ENCODE measurements at places on chromosomes 1 and 21.

DNA sequence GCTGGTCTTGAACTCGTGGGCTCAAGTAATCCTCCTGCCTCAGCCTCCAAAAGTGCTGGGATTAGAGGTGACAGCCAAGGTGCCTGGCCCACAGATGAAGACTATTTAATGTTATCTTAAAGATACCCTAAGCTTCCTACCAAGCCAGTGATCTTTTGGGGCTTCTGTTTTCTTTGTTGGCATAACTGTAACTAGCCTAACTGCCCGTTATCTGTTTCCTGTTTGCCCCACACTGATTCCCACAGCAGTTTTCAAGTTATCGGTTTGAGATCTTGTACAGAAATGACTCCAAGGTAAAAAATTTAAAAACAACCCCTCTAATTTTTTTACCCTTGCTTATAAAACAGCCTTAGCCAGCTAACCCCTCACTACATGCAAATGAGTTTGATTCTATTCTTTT is 12.4 kb downstream of the SELL start:
- DNase-seq: no peak

GRCh38 chr1:199867601-199868000 is 159.9 kb upstream of the NR5A2 start:
- DNase-seq: no peak

DNA sequence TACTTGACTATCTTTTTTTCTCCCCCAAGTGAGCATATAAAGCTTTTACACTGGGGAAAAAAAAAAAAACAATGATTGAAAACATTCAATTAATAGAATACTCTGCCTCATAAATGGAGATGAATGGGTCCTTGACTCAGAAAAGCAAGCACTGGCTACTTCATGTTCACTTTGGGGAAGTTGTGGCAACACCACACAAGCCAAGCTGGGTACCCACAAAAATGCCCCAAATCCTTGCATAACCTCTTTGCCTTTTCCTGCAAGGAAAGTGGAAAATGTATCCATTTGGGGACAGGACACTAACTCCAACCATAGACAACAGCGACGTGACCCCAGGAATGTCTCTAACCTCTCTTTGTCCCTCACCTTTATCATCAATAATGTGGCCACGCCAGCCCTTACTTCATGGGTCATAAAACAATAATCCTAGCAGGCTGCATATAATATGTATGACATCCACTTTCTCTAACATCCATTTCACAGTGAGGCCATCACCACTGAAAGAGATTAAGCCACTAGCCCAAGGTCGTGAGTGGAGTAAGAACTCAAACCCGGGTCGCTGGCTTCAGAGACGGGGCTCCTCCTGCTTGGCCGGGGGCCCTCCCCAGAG is 2.3 kb downstream of the ECE1 start:
- DNase-seq: no peak

DNA sequence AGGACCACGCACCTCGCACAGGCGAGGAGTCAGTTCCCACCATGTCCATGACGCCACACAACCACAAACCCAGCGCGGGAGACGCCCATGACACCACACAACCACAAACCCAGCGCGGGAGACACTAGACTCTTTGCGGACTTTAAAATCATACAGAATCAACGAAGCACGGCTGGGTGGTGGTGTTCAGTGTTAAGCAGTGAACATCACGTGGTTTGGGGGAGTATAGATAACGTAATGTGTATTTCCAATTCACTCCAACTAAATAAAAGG is 19.2 kb downstream of the PTTG1IP start:
- no peak for DNase-seq

GRCh38 chr1:56686169-56686568 is 41.1 kb downstream of the PRKAA2 start:
- DNase-seq: no peak
